GM23338 (cell line): ENCODE measurements at places on chromosomes 2 and 18.

DNA sequence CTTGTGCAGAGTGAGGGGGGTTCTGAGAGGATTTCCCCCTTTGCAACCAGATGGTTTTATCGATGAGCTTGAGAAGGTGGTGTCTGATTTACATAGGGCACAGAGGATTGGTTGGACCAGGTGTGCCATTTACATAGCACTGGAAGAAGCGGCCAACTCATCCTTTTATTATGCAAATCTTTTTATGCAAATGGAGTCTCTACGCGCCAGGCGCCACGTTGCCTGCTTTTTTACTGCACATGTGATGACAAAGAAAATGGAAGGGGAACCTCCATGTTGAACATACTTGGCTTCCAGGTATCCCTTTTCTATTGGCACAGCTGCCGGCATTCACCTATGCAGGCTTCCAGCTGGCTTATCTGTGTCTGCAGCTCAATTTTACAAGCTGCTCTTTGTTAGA, 18.4 kb upstream of the TXNL4A start:
- H3K27me3 ChIP-seq: no peaks in the 10 kb centered on the region
- H3K4me1 ChIP-seq: peaks cover 5% of the 10 kb centered on the region
- H3K27ac ChIP-seq: peak overlapping the region; percentile 36; the same call in 1 of the 2 replicates
- no peak overlapping the region for H3K4me3 ChIP-seq
- no peaks in the 10 kb centered on the region for H3K36me3 ChIP-seq
- DNase-seq: peak; percentile 87

DNA sequence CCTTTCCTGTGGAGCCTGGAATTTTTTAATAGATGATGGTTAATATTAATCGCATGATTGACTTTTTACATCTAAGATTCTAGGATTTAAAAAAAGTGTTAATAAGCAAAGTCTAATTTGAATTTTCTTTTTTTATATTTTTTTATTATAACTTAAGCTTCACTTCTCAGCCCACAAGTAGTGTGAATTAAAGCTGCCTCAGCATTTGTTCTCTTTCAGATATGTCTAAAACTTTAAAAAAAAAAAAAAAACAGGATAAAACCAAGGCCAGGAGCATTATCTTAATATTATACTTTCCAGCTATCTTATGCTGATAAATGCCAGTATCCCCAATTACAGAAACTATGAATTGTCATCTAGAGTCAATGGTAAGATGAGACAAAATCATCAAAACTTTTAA, 109.7 kb downstream of the CD226 start:
- no peak overlapping the region for H3K4me3 ChIP-seq
- no peaks in the 10 kb centered on the region for H3K27me3 ChIP-seq
- no peak for DNase-seq

DNA sequence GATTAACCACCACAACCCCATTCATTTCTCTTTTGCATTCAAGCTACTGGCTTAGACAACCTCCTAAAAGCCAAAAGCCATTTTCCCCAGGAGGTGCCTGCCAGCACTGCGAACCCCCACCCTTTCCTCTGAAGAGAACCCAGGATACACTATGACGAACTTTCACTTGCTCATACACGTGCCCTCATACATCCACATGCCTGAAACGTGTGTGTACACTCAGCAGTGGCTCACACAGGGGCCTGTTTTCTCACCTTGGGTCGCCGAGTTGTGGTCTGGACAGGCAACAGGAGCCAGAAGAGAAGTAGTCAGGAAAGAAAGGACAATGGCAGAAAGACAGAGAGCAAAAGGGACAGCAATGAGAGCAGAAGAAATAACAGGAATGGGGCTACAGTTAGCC, 7.4 kb downstream of the DCTN1 start:
- DNase-seq: no peak
- H3K27me3 ChIP-seq: no peaks in the 10 kb centered on the region
- no peak overlapping the region for H3K27ac ChIP-seq
- H3K4me3 ChIP-seq: no peak overlapping the region
- H3K4me1 ChIP-seq: peaks cover 19% of the 10 kb centered on the region
- H3K36me3 ChIP-seq: peaks cover 17% of the 10 kb centered on the region

- peak overlapping the region; percentile 75 for H3K4me3 ChIP-seq
- H3K4me1 ChIP-seq: peaks cover 56% of the 10 kb centered on the region
- H3K27me3 ChIP-seq: peaks cover 44% of the 10 kb centered on the region
- H3K27ac ChIP-seq: 0 out of 2 replicates have a peak overlapping the region, but pooled peaks have one; percentile 26
These were observed 786 bp downstream of the TET3 start for GRCh38 chr2:73985308-73986084.

- H3K27ac ChIP-seq: no peak overlapping the region
- H3K4me3 ChIP-seq: no peak overlapping the region
- no peak for DNase-seq
- no peaks in the 10 kb centered on the region for H3K36me3 ChIP-seq
- no peaks in the 10 kb centered on the region for H3K27me3 ChIP-seq
These were observed 58.0 kb upstream of the CAPN13 start for GRCh38 chr2:30865243-30865642.
